ENCODE measurements at places on chromosomes 3 and 15. TPM values are rescaled to one million over a fixed set of nuclear protein-coding genes. Genes with fewer than 3 reads are reported as not detected.

The CFAP100 gene
- total RNA-seq, result not detected

The ILDR1 gene
- not detected for total RNA-seq

The SPPL2A gene
- 64.9 TPM for total RNA-seq

The ULK4 gene
- total RNA-seq, result 19.1 TPM

The MAGEL2 gene
- not detected for total RNA-seq

The HCLS1 gene
- 1.8 TPM for total RNA-seq

The LXN gene
- 28.3 TPM for total RNA-seq

The TMOD3 gene
- total RNA-seq, result 40.4 TPM

The ABI3BP gene
- total RNA-seq, result 74.2 TPM

The ERC2 gene
- under 0.01 TPM for total RNA-seq

The CLDN1 gene
- 0.20 TPM for total RNA-seq

The MUSTN1 gene
- total RNA-seq, result not detected

The TGFBR2 gene
- total RNA-seq, result 406 TPM

The CCDC191 gene
- 1.5 TPM for total RNA-seq

The ANKRD34C gene
- total RNA-seq, result not detected

The ESYT3 gene
- 1.4 TPM for total RNA-seq

The NPAP1 gene
- not detected for total RNA-seq

The FGD5 gene
- total RNA-seq, result 5.3 TPM

The BCL2A1 gene
- total RNA-seq, result 0.20 TPM

The DYNC1LI1 gene
- 28.7 TPM for total RNA-seq

The ARL14 gene
- not detected for total RNA-seq

The NOX5 gene
- 0.37 TPM for total RNA-seq

The TMEM158 gene
- 26.8 TPM for total RNA-seq

The ZMYND10 gene
- 0.20 TPM for total RNA-seq

The PLA1A gene
- not detected for total RNA-seq

The PLA2G4B gene
- total RNA-seq, result 1.2 TPM

Measured in subcutaneous preadipocyte (primary cell).